ENCODE measurements at places on chromosomes 16 and 17. TPM values are rescaled to one million over a fixed set of nuclear protein-coding genes. Genes with fewer than 3 reads are reported as not detected.

Gene ASB16
- polyA plus RNA-seq = 0.14 TPM

Gene SSTR5
- polyA plus RNA-seq = not detected

Gene SPNS3
- polyA plus RNA-seq = 11.5 TPM

Gene YPEL2
- 10.6 TPM for polyA plus RNA-seq

Gene KRTAP3-1
- polyA plus RNA-seq = 0.09 TPM

Gene C17orf100
- 5.2 TPM for polyA plus RNA-seq

Gene SEPTIN12
- 0.14 TPM for polyA plus RNA-seq

Gene ANKRD40
- 11.9 TPM for polyA plus RNA-seq

DNA sequence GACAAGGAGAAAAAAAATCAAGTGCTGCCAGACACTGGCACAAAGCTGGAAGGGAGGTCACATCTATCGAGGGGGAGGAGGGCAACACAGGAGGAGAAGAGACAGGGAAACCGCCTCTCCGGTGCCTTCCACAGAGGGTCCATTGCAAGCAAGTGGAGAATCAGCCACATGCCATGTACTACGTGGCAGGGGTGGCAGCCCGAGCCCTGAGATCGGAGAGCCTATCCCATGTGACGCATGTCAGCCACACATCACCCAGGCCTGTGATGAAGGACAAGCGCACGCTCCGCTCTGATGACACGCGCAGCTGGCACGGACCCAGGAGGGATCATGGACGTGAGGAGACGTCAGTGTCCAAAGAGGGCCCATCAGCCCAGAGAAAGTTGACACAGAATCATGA, 30.1 kb downstream of the ADCY9 start:
- H3K36me3 ChIP-seq = no peaks in the 10 kb centered on the region
- DNase-seq = no peak
- H3K27ac ChIP-seq = no peak overlapping the region
- no peak overlapping the region for H3K4me3 ChIP-seq
- H3K4me1 ChIP-seq = peaks cover 15% of the 10 kb centered on the region

DNA sequence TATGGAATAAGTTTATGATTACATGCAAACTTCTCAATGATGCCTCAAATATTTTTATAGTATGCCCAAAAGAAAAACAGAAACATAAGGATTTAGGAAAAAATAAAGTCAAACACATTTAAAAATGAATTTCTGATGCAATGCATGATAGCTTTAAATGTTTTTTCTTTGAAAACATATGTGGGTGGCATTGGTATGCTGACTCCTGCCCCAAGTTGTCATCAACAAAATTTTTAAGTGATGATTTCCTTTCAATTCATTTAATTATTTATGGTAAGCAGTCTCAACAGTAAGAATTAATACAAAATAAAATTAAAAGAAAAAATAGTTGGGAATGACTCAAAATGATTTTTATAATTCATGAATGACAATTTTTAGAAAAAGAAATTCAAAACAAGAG, 104.9 kb downstream of the CEP112 start:
- no peak overlapping the region for H3K4me3 ChIP-seq
- no peaks in the 10 kb centered on the region for H3K36me3 ChIP-seq
- DNase-seq = no peak
- H3K4me1 ChIP-seq = no peaks in the 10 kb centered on the region
- no peaks in the 10 kb centered on the region for H3K27me3 ChIP-seq
- H3K27ac ChIP-seq = no peak overlapping the region

- no peak overlapping the region for H3K4me3 ChIP-seq
- H3K27me3 ChIP-seq = peaks cover 6% of the 10 kb centered on the region
- H3K27ac ChIP-seq = no peak overlapping the region
- no peaks in the 10 kb centered on the region for H3K4me1 ChIP-seq
Observed at GRCh38 chr17:48678141-48678971, 44.0 kb downstream of the PRAC1 start.

DNA sequence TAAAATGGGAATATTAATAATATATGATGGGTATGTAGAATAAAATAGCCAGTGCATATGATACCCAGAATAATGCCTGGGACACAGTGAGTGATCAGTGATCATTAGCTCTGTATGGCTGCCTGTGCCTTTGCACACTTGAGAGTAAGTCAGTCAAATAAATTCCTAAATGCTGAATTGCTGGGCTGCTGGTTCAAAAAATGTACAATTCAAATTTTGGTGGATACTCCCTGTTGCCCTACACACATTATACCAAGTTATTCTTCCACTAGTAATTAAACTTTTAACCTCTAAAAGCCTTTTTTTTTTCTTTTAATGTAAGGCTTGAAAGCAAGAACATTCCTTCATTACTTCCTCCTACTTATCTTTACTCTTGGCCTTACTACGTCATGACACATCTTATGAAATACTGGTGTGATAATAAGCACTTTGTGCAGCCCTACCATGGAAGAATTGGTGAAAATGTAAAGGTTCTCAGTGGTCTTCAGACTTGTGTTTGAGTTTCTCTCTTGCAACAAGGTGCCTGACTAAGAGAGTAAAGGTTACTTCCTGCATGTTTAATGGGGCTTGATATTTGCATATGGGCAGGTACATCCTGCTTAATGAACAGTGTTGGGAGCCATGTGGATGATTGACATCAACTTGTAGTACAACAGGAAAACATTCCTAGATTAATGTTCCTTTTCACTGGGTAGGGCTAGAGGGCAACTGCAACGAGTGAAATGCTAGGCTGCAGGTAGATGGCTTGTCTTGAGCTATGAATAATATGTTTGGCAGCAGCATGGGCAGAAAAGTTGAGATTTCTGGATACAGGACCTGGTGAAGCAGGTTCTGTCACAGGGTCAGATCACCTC, 84.3 kb downstream of the PRKCA start:
- no peaks in the 10 kb centered on the region for H3K27me3 ChIP-seq
- no peak for DNase-seq
- peaks cover 14% of the 10 kb centered on the region for H3K4me1 ChIP-seq
- H3K4me3 ChIP-seq = no peak overlapping the region
- H3K27ac ChIP-seq = no peak overlapping the region

GRCh38 chr17:41096055-41096454, 1.9 kb downstream of the KRTAP4-8 start:
- H3K4me3 ChIP-seq = no peak overlapping the region
- H3K27me3 ChIP-seq = no peaks in the 10 kb centered on the region
- H3K36me3 ChIP-seq = no peaks in the 10 kb centered on the region
- no peak for DNase-seq

DNA sequence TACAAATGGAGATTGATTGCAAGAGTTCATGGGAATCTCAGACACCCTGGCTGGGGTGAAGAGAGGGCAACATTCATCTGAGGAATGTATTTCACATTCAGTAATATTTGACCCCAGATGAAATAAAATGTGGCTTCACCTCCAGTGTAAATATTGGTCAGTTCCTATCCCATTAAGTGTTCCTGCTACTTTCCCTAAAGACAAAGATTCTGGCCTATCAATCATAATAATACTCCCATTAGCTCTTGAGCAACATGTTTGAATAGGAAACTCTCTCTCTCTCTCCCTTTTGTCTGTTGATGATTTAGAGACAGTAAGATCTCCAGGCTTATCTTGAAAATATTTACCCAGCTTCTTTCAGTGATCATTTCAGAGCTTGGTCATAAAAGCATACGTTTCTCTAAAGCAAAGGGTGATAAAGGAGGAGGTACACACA, 70.1 kb downstream of the KCNJ2 start:
- no peak overlapping the region for H3K4me3 ChIP-seq
- H3K36me3 ChIP-seq = no peaks in the 10 kb centered on the region
- H3K27me3 ChIP-seq = no peaks in the 10 kb centered on the region
- DNase-seq = no peak
- no peak overlapping the region for H3K27ac ChIP-seq

DNA sequence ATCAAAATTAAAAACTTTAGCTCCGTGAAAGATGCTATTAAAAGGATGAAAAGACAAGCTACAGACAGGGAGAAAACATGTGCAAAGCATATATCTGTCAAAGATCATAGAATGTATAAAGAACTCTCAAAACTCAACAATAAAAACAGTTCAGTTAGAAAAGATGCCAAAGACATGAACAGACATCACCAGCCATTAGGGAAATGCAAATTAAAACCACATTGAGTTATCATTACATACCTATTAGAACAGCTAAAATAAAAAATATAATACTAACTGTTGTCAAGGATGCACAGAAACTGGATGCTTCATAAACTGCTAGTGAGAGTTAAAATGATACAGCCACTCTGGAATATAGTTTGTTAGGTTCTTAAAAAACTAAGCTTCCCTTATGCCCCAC, 58.8 kb downstream of the NFATC3 start:
- DNase-seq = no peak
- no peaks in the 10 kb centered on the region for H3K27me3 ChIP-seq
- peaks cover 83% of the 10 kb centered on the region for H3K36me3 ChIP-seq
- H3K4me1 ChIP-seq = no peaks in the 10 kb centered on the region
- H3K4me3 ChIP-seq = no peak overlapping the region
- no peak overlapping the region for H3K27ac ChIP-seq

- H3K4me1 ChIP-seq = no peaks in the 10 kb centered on the region
- no peak for DNase-seq
- no peak overlapping the region for H3K4me3 ChIP-seq
- no peaks in the 10 kb centered on the region for H3K27me3 ChIP-seq
Observed at GRCh38 chr16:56788435-56788834, 58.5 kb downstream of the NUP93 start.

DNA sequence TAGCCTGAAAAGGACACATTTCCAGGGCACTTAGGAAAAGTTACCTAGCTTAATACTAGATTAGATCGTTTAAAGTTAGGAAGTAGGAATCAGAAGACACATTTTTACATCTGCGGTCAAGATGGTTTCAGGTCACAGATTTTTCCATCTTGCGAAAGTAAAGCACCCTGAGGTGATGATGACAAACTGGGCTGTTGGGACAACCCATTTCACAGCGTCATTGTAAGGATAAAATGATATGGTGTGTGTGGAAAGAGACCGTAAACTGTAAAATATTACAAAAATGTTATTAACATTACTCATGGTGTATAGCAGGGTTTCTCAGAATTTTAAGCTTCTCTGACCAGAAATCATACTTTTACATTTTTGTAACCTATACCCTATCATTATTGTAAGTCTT, 10.1 kb upstream of the MAP2K6 start:
- no peaks in the 10 kb centered on the region for H3K27me3 ChIP-seq
- no peak for DNase-seq
- H3K27ac ChIP-seq = no peak overlapping the region
- H3K4me3 ChIP-seq = no peak overlapping the region
- H3K36me3 ChIP-seq = no peaks in the 10 kb centered on the region
- no peaks in the 10 kb centered on the region for H3K4me1 ChIP-seq

DNA sequence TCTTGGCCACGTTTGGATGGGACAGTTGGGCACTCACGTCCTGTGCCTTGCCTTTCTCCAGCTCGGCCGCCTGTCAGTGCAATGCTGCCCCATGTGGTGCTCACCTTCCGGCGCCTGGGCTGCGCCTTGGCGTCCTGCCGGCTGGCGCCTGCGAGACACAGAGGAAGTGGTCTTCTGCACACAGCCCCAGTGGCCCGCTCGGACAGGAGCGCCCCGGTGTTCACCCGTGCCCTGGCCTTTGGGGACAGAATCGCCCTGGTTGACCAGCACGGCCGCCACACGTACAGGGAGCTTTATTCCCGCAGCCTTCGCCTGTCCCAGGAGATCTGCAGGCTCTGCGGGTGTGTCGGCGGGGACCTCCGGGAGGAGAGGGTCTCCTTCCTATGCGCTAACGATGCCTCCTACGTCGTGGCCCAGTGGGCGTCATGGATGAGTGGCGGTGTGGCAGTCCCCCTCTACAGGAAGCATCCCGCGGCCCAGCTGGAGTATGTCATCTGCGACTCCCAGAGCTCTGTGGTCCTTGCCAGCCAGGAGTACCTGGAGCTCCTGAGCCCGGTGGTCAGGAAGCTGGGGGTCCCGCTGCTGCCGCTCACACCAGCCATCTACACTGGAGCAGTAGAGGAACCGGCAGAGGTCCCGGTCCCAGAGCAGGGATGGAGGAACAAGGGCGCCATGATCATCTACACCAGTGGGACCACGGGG, 7.1 kb downstream of the ACSF3 start:
- H3K36me3 ChIP-seq = peaks cover 68% of the 10 kb centered on the region
- no peaks in the 10 kb centered on the region for H3K27me3 ChIP-seq
- H3K4me3 ChIP-seq = peak overlapping the region; percentile 38
- no peak for DNase-seq
- peak overlapping the region; percentile 18 for H3K27ac ChIP-seq

- peaks cover 4% of the 10 kb centered on the region for H3K36me3 ChIP-seq
- H3K4me1 ChIP-seq = peaks cover 48% of the 10 kb centered on the region
- peak overlapping the region; percentile 1 for H3K27ac ChIP-seq
- H3K4me3 ChIP-seq = no peak overlapping the region
Observed at GRCh38 chr17:40072040-40072734, 9.4 kb downstream of the THRA start.

DNA sequence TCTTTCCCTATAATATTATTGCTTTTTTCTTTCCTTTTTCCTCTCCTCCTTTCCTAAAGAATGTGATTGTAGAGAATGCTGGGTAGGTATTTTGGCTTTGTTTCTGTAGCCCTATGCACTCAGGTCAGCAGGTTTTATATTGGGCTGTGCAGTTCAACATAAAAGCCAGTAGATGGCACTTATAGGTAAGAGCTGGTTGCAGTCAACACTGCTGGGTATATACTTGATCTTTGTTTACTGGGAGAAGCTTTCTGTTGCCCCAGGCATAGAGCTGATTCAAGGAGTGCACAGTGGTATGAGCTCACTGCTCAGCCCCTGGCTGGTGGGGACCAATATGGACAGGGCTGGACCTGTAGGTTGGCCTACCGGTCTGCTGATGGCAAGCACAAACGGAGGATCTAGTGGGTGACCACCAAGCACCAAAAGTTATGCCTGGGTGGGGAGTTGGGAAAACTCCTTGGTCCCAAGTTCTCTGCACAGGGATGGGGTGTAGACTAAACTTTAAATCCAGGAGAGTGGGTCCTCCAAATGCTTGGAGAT, 378.9 kb downstream of the PMP22 start:
- no peaks in the 10 kb centered on the region for H3K4me1 ChIP-seq
- H3K4me3 ChIP-seq = no peak overlapping the region
- H3K36me3 ChIP-seq = no peaks in the 10 kb centered on the region
- no peaks in the 10 kb centered on the region for H3K27me3 ChIP-seq

DNA sequence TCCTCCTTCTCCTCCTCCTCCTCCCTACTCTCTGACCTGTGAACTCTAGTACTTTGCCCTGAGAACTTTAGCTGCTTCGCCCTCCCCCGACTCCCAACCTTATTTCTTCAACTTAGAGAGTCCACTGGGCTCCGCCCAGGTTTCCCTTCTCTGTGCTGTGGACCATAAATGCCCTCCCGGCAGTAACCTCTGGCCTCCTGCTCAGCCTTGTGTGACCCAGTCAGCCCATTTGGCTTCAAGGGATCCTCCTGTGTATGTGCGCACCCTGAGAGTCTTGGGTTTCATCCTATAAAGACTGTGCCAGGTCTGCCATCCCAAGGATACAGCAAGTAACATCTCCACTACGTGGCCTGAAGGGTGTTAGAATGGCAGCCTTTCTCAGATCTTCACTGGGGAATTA, 275.6 kb upstream of the C16orf82 start:
- DNase-seq = no peak
- H3K4me1 ChIP-seq = no peaks in the 10 kb centered on the region
- no peak overlapping the region for H3K27ac ChIP-seq
- no peaks in the 10 kb centered on the region for H3K27me3 ChIP-seq
- H3K36me3 ChIP-seq = no peaks in the 10 kb centered on the region

- H3K4me3 ChIP-seq = no peak overlapping the region
- no peaks in the 10 kb centered on the region for H3K4me1 ChIP-seq
- H3K27ac ChIP-seq = no peak overlapping the region
- H3K27me3 ChIP-seq = no peaks in the 10 kb centered on the region
- H3K36me3 ChIP-seq = no peaks in the 10 kb centered on the region
- DNase-seq = no peak
Observed at GRCh38 chr16:64358291-64358690, 763.6 kb downstream of the CDH11 start.

- H3K27ac ChIP-seq = peak overlapping the region; percentile 58
- H3K4me1 ChIP-seq = peaks cover 2% of the 10 kb centered on the region
- no peak for DNase-seq
- H3K4me3 ChIP-seq = peak overlapping the region; percentile 72
Observed at GRCh38 chr16:30585022-30585399, 486 bp downstream of the ZNF785 start.
